ENCODE measurements at places on chromosomes 12 and 14.
A peak's percentile ranks its signal among the peaks of the same experiment; 100 is the strongest.

GRCh38 chr14:100608586-100609330, 21.5 kb upstream of the BEGAIN start:
- no peak for DNase-seq

GRCh38 chr14:68653804-68654203, 139.1 kb downstream of the ZFP36L1 start:
- no peak for DNase-seq

GRCh38 chr12:123907726-123908476, 64.7 kb downstream of the CCDC92 start:
- peak; percentile 42 for DNase-seq

- DNase-seq: no peak
Measured at GRCh38 chr14:92400579-92401444, 77.8 kb downstream of the SLC24A4 start.
